ENCODE measurements at places on chromosomes 13 and 19.

DNA sequence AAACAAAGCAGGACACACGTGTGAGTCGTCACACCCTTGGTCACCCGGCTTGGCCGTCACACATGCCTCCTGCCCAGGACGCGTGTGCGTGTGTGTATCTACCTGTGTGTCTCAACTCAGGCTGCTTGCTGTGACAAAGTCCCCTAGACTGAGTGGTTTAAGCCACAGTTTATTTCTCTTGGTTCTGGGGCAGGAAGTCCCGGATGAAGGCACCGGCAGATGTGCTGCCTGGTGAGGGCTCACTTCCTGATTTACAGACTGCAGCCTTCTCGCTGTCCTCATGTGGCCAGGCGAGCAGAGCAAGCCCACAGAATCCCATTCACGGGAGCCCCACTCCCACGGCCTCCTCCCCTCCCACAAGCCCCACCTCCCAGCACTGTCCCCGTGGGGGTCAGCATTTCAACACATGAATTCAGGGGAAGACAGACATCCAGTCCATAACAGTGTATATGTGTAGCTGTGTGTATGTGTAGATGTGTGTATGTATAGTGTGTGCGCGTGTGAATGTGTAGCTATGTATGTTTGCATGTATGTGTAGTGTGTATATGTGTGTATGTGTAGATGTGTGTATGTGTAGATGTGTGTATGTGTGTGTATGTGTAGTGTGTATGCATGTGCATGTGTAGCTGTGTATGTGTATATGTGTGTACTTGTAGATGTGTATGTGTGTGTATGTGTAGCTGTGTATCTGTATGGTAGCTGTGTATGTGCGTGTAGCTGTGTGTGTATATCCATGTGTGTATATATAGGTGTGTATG is 51.5 kb downstream of the MCF2L start:
- DNase-seq: no peak

- no peak for DNase-seq
Observed at GRCh38 chr19:10816691-10817090, 19.3 kb downstream of the TMED1 start.

DNA sequence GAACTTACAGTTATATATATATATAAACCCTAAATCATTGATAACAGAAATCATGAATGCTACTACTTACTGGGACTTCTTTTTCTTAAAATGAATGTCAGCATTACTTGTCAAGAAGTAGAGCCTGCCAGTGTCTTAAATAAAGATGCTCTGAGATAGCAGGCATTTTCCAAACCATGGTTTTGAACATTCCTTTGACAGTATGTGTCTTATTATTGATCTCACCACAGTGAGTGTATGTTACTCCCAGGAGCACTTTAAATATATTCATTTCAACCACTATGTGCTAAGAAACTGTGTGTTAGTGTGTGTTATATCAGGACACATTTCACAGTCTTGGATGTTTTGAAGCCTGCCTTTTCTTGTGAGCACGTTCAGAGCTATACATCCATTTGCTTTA is 28.2 kb downstream of the TNFRSF19 start:
- DNase-seq: no peak

DNA sequence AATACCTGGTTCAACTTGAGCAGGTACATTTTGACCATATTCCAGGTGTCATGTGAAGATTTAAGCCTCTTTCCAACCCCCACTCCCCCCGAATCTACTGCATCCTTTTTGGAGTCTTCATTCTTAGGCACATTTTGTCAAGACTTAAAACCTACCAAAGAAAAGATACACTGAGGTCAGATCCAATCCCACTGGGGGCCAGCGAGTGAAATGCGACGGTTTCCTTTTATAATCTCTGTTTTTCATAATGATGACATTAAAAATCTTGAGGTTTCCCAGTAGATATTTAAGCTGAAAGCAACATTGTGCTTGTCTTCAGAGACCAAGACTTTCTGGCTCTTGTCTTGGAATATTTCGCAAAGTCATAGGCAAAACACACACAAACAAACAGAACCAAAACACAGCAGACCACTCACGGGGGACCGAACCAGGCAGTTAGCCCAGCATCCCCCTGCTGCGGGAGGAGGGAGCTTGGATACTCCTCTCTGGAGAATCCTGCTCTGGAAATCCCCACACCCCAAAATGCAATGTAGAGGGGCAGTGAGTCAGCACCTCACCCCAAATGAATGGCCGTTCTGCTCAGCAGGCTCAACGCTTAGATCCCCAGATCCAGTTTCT is 506 bp upstream of the GAS6 start:
- DNase-seq: no peak

GRCh38 chr13:25116044-25116443 is 20.1 kb downstream of the PABPC3 start:
- DNase-seq: no peak

GRCh38 chr19:5142725-5143097 is 173.8 kb downstream of the KDM4B start:
- no peak for DNase-seq

- no peak for DNase-seq
Observed at GRCh38 chr13:102598061-102598460, 1.3 kb downstream of the TPP2 start.

DNA sequence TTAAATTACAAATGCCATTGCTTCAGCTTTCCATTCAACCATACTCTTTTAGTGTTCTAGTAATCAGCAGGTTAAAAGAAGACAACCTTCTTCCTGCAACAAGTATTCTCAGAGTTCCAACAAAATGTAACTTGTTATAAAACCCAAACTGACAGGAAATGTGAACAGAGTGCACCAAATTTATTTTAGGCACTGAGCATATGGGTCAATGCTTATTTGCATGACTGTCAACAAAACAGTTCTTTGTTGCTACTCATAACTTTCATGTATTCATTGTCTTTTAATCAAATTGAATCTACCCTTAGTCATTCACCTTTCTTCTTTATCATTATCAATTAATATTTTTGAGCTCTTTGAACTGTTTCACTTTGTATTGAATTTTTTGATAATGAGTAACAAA is 554.1 kb downstream of the DACH1 start:
- DNase-seq: no peak

- no peak for DNase-seq
Observed at GRCh38 chr13:114027046-114027715, 53.3 kb upstream of the C13orf46 start.

DNA sequence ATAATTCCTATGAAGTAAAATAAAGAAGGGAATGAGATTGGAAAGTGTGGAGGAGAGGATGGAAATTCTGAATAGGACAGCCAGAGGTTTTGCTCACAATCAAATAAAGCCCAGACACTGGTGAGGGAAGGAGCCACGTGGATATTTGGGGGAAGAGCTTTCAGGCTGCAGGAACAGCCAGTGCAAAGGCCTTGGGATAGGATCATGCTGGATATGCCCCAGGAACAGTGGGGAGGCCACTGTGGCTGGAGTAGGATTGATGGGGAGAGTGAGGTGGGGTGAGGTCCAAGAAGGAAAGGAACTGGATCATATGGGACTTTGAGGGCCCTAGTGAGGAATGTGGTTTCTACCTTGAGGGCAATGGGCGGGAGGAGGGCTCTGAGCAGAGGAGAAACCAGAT is 4.1 kb upstream of the FXYD5 start:
- DNase-seq: no peak

GRCh38 chr13:112756511-112756966 is 66.7 kb downstream of the ATP11A start:
- DNase-seq: no peak

- no peak for DNase-seq
Observed at GRCh38 chr19:7099597-7099921, 30.1 kb downstream of the ZNF557 start.

GRCh38 chr13:51778392-51778791 is 25.6 kb downstream of the DHRS12 start:
- no peak for DNase-seq

DNA sequence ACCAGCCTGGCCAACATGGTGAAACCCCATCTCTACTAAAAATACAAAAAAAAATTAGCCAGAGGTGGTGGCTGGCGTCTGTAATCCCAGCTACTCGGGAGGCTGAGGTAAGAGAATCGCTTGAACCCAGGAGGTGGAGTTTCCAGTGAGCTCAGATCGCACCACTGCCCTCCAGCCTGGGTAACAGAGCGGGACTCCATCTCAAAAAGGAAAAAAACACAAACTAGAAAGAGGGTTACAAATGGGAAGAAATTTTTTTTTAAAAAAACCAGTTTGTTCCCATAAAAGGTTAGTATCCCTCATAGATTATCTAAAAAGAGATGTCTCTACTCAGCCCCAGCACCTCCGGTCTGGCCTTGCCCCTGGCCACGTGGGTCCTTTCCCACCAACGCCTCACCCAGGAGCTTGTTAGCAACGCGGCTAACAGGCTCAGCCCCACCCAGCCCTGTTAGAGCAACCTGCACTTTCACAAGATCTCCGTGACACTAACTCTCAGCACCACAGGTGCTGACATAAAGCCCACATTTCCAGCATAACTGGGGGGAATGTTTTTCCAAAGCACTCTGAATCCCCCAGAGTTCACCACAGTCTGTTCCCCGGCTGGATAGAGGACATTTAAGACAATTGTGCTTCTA is 4.3 kb downstream of the DMKN start:
- DNase-seq: no peak

DNA sequence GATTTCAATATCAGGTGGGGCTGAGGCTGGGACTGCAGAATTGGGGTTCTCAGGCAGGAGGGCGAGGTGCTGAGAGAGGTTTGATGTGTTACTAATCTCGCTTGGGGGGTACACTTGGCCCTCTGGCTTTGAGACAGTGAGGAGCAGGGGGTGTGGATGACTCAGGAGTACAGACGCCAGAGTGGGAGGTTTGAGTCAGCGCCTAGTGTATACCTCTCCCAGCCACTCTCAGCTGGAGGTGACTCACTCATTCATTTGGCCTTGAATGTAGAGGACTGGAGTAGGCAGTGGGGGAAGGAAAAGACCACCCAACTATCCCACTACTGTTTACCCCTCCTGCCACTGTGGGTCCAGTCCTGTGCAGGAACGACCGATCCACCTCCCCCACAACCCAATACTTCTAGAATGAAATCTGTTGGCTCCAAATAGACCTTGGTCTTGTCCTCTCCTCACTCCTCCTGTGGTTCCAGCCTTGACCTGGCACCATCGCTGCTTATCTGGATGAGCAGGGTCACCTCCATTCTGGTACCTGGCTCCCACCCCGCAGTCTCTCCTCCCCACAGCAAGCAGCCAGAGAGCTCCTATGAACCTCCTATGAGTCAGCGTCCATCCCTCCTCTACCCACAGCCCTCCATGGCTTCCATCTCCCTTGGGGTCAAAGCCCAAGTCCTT is 20.1 kb upstream of the ZNRF4 start:
- no peak for DNase-seq

- DNase-seq: no peak
Observed at GRCh38 chr13:29964181-29964845, 113.9 kb upstream of the UBL3 start.

- no peak for DNase-seq
Observed at GRCh38 chr19:48541813-48542212, 10.2 kb upstream of the SULT2B1 start.

DNA sequence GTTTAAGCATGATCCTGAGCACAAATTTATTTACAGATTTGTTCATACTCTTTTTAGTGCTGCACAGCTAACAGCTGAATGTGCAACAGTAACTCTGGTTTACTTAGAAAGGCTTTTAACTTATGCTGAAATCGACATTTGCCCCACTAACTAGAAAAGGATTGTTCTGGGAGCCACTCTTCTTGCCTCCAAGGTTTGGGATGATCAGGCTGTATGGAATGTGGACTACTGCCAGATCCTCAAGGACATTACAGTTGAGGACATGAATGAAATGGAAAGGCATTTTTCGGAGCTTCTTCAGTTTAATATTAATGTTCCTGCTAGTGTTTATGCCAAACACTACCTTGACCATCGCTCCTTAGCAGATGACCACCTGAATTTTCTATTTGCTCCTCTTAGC is 16.0 kb downstream of the ZNF100 start:
- no peak for DNase-seq

GRCh38 chr13:74251778-74252519 is 117.7 kb upstream of the KLF12 start:
- no peak for DNase-seq

GRCh38 chr13:31056644-31057271 is 104.9 kb downstream of the HSPH1 start:
- no peak for DNase-seq

DNA sequence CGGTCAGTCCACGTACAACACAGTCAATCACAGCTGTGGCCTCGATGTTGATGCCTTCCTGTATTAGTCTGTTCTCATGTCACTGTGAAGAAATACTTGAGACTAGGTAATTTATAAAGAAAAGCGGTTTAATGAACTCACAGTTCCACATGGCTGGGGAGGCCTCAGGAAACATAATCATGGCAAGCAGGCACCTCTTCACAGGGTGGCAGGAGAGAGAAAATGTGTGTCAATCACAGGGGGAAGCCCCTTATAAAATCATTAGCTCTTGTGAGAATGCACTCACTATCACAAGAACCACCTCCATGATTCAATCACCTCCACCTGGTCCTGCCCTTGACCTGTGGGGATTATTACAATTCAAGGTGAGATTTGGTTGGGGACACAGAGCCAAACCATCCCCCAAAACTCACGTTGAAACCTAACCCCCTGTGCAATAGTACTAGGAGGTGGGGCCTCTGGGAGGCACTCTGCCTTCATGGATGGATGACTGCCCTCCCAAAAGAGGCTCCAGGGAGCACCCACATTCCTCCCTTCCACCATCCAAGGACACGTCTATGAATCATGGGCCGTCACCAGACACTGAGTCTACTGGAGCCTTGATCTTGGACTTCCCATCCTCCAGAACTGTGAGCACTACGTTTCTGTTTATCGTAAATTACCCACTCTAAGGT is 2.3 kb upstream of the PROZ start:
- no peak for DNase-seq

DNA sequence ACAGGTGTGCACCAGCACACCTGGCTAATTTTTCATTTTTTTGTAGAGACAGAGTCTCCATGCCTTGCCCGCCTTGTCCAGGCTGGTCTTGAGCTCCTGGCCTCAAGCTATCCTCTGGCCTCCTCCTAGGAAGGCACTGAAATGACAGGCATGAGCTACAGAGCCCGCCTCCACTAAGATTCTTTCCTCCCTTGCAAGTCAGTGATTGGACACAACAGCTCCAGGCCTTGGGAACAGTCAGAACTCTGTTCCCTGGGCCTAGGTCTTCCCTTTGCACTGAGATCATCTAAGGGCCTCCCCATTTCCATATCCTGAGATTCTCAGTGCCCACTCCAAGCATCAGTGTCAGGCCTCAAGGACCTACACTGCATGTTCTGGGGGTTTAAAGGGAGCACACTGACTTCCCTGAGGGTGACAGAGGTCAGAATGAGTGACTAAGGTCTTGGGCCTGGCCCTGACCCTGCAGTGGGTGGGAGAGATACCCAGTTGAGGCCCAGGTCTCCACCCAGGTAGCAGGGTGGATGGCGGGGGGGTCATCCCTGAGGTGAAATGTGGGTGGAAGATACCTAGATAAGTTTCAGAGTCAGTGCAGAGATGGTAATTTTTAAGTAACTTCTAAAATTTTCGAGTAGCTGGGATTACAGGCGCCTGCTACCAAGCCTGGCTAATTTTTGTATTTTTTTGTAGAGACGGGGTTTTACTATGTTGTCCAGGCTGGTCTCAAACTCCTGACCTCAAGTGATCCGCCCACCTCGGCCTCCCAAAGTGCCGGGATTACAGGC is 17.3 kb upstream of the ERCC1 start:
- no peak for DNase-seq
